ENCODE measurements at places on chromosomes 5 and 9.

- DNase-seq: no peak
Observed at GRCh38 chr5:4855880-4856279, 284.2 kb upstream of the ADAMTS16 start.

- DNase-seq: peak; percentile 46
Observed at GRCh38 chr5:132272311-132273210, 15.1 kb downstream of the PDLIM4 start.

DNA sequence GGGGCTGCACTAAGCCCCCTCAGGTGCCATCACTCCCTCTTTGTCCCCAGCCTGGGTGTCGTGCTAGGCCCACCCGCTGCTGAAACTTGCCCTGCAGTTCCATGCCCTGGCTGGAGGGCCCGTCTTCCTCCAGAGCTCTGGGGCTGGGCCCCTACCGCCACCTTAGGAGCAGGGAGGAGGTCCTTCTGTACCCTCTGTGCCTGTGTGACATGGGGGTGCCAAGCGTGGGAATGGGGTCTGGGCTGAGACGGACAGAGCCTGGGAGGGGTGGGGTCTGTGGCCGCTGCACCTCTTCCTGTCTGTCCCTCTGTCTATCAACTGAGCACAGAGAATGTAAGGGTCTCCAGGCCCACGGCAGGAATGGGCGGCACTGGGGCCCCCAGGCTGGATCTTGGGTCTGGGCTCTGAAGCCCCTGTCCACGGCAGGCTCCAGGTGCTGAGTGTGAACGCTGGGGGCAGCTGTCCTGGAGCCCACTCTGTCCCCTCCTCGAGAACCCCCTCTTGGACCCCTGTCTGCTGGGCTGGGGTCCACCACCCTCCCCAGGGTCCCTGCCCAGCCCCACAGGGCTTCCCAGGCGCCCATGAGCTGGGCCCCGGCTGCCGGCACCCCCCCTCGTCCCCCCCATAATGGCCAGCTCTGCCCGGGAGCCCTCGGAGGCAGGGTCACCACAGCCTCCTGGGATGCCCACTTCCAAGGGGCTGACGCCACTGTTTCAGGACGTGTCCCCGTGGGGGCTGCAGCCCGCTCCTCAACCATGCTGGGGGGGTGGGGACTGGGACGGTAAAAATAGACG is 15.8 kb upstream of the NRARP start:
- no peak for DNase-seq

DNA sequence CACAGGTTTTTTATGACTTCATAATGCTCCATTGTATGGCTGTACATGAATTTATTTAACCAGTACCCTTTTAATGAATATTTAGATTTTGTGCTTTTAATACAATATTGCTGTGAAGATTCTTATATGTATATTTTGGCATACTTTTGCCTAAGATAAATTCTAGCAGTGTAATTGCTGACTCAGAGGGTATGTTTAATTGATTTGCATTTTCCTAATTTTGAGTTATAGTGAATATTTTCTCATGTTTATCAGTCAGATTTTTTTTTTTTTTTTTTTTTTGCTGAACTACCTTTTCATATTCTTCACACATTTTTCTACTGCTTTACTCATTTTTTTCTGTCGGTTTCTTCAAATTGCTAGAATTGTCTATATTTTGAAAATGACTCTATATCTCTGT is 222.6 kb downstream of the VPS13A start:
- no peak for DNase-seq

DNA sequence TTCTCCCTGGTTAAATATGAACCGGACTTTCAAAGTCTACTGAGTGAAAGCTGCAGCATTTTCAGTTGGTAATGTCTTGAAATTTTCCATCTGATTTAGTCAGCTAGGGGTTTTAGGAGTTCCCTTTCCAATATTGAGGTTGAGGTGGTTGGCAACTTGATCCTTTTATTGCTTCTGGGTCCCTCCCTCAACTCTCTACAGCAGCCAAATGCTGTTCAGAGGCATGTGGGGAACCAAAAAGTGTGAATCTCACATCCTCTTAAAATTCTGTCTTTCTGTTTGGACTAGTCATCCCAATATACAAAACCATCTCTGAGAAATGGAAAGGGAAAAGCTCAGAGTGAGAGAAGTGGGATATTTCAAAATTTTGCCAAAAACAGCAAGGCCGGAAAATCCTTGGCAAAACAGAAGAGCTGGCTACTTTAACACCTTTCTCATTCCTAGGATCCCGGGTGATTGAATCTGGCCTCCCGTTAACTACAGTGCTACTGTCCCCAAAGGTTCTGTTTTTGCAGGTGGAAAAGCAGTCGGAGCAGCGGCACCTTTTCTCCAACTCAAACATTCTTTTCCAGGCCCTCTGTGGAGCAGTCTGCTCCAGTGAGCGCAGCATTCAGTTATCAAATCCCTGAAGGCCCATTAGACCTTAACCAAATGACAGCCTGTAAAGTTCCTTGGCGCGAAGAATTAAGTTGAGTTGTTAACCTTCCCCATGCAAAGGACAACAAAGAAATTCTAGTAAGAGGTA is 345.9 kb upstream of the NUDT12 start:
- no peak for DNase-seq

DNA sequence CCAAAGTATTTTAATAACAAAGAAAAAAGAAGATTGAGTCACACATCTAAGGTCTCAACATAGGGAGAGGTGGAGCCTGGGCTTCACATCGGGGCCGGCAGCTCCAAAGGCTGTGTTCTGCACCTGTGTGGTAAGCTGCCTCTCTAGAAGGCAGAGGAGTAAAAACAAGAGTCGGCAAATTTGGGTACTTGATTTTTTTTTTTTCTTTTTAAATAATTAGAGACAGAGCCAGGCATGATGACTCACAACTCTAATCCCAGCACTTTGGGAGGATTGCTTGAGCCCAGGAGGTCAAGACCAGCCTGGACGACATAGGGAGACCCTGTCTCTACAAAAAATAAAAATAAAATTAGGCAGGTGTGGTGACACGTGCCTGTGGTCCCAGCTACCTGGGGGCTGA is 4.7 kb downstream of the URM1 start:
- no peak for DNase-seq

GRCh38 chr5:37738057-37738691 is 101.7 kb downstream of the GDNF start:
- no peak for DNase-seq
